ENCODE measurements at places on chromosomes 16 and 17. TPM values are rescaled to one million over a fixed set of nuclear protein-coding genes. Genes with fewer than 3 reads are reported as not detected.

DNA sequence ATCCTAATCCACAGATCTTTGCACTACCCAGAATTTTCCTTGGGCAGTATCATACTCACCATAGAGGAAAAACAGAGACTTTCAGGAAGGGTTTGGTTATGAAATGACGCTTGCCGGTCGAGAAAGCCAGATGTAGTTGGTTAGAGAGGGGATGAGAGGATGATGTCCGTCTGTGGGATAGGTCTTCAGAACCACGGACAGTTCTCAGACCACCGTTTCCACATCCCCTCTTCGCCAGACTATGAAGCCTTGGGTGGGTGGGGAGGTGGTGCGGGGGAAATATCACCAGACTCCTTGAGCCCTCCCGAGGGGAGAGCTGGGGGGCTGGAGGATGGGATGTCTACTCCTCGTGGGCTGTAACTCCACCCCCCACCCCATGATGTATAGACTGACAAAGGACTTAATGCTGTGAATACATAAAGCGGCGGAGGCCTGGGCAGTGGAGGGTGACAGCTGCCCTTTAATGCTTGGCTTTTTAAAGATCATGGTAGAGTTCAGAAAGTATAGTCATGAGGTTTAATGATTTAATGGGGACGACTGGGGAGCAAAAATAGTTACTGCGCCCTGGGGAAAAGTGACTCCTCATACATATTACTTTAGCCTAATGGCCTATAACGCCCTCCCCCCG is 96.6 kb downstream of the MRM1 start:
- DNase-seq, result no peak

DNA sequence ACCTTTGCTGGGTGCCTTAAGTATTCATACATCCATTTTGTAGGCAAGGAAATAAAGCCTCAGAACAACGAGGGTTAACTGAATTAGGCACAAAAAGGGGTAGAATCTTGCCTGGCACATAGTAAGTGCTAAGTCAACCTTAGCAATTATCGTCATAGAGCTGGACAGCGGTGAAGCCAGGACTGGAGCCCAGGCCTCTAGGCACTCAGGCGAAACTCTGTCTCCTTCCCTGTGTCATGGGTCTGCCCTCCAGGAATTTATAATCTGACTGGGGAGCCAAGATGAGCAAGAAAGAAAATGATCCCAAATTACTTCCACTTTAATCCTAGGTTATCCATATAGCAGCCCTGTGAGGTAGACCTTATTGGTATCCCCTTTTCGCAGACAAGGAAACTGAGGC is 61.4 kb downstream of the KATNIP start:
- no peak for DNase-seq

DNA sequence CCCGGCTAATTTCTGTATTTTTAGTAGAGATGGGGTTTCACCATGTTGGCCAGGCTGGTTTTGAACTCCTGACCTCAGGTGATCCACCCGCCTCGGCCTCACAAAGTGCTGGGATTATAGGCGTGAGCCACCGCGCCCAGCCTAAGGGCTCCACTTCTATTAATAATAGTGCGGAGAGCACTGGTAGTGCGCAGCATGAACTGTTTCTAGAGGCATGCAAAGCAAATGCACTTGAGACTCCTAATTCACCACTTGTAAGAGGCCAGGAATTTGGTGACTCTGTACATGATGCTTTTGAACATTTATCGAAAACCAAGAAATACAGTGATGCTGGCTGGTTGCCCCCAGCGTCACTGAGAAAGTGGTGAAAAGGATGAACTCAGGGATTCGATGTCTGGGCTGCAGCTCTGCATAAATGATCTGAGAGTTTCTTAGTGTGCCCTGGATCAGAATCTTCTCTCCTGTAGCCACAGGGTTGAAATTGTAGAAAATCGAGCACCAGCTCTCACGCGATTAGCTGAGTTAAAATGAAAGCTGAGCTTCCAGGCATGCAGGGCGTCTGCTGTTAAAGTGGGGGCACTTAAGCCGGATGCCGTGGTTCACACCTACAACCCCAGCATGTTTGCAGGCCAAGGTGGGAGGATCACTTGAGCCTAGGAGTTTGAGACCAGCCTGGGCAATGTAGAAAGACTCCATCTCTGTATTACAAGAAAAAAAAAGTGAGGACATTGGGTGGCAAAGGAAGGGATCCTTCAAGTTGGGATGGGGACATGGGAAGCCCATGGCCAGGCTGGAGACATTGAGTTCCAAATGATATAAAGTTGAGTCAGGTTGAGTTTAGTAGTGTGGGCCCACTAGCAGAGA is 4.8 kb downstream of the RNF213 start:
- DNase-seq, result no peak

- no peak for DNase-seq
These were observed 282.9 kb downstream of the RBFOX1 start for GRCh38 chr16:7615565-7615964.

DNA sequence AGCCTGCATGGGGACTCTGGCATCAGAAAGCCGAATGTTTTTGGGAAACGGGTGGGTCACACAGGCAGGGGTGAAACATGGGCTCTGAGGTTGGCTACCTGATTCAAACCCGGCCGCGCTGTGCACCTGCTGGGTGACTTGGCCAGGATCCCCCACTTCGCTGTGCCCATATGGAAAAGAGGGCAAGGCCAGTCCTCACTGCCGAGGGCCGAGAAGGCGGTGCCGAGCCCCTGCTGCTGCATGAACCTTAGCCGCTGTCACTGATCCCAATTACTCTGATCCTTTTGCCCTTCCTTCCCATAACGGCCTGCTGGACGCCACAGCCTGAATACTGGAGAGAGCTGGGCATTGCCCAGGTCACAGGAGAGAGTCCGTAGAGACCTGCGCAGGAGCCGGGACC is 17.7 kb downstream of the KDM8 start:
- DNase-seq, result no peak

GRCh38 chr17:73062726-73063125 is 29.8 kb downstream of the SLC39A11 start:
- no peak for DNase-seq

- no peak for DNase-seq
These were observed 2.6 kb upstream of the ANKFN1 start for GRCh38 chr17:56150649-56151048.

GRCh38 chr16:67454104-67454503 is 23.2 kb downstream of the HSD11B2 start:
- no peak for DNase-seq

GRCh38 chr16:70651524-70651923 is 5.2 kb downstream of the IL34 start:
- DNase-seq, result no peak

DNA sequence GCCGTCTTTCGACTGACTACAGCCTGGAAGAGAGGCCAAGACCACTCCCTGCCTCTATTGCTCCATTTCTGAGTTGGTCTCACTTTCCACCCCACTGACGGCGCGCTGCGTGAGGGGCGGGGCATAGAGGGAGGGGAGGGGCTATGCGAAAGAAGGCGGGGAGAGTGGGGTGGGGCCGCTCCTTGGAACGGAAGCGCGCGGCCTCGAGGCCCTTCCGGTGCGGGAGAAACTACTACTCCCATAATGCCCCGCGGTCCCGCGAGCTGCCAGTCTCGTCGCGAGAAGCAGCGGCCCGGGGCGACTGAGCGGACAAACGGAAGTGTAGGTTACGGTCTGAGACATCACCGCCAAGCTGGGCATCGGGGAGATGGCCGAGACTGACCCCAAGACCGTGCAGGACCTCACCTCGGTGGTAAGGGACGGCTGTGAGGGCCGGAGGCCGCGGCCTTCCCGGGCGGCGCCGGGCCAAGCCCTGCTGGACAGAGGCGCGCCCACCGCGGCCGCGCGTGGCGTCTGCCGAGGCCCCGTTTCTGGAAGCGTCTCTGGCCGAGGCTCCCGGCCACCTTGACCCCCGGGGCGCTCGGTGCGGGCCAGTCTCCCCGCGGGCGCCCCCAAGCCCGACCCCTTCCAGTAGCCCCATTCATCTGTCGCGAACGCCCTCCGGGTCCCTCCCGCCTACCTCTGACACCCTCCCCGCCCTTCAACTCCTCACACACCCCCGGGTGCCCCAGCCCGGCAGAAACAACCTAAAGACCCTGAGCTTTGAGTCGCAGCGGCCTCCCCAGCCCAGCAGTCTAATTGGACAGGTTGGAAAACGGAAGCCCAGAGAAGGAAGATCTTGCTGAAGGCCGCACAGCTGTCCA is at the start of gene HSBP1:
TSS of gene HSBP1 (plus strand) at position 269 of the 863 bp plus-strand sequence. CDS start at position 368, 99 bp downstream.
- peak; percentile 95 for DNase-seq

- no peak for DNase-seq
These were observed 572 bp downstream of the MPG start for GRCh38 chr16:78444-79150.

- no peak for DNase-seq
These were observed 159.5 kb downstream of the SHISA9 start for GRCh38 chr16:13060932-13061331.

DNA sequence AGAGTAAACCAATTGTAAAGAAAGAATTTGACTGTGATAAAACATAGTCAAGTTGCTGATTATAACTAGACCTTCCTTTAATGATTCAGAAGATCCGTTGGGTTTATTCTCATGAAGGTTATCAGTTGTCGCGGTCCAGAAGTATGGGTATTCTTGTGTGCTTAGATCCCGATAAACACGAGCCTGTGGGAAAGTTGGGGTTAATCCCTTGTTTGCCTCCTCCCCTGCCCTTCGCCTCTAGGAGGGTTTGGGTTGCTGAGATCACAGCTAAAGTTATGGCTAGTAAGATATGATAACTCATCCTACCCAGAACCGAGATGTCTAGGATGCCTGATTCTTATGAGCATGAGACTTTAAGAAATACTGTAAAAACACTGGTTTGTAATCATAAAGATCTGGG is 66.8 kb downstream of the GPRC5B start:
- DNase-seq, result no peak

- no peak for DNase-seq
These were observed 26.9 kb upstream of the HLF start for GRCh38 chr17:55237841-55238178.

GRCh38 chr17:37220607-37220953 is 155.2 kb upstream of the C17orf78 start:
- no peak for DNase-seq

GRCh38 chr17:77036841-77037381 is 103.9 kb upstream of the SEC14L1 start:
- DNase-seq, result no peak

DNA sequence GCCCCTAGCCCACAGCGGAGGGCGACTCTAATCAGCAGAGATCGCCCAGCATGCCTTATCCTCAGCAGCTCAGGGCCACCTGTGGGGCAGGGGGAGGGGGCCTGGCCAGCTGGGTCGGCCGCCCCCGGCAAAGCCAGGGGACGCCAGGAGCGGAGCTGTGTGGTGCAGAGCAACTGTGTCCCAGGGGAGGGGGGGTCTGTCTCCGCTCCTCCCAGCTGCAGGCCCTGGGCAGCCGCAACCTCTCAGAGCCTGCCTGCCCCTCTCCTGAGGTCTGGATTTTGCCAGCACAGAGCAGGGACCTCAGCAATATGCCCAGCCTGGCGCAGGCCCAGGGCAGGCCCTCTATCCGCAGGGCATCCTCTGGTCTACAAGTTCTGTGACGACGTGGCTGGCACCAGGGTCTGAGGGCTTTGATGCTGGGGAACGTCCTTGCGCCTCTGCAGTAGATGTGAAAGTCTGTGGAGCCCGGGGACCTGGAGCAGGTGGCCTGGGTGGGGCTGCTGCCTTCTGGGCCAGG is 36.5 kb upstream of the SLC38A10 start:
- DNase-seq, result no peak

GRCh38 chr17:49939318-49939717 is 29.7 kb upstream of the DLX4 start:
- DNase-seq, result no peak

GRCh38 chr16:11390573-11391495 is 45.6 kb downstream of the RMI2 start:
- no peak for DNase-seq

- DNase-seq, result no peak
These were observed 671 bp upstream of the EDC4 start for GRCh38 chr16:67872131-67872630.

- DNase-seq, result no peak
These were observed 14.8 kb downstream of the PLD6 start for GRCh38 chr17:17191346-17191792.

DNA sequence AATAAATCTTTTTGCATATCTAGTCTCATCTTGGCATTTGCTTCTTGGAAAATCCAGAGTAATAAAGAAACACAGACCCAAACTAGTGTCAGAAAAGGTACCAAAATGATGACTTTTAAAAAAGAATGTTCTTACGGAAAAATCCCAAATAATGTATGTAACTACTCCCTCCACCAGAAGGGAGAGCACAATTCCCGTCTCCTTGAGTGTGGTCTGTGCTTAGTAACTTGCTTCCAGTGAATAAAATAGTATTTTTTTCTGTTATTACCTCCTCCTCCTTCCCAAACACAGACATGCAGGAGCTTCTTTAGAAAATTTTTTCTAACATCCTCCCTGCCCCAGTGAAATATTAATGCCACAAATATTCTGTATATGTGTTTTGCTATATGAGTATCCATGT is 358.1 kb downstream of the ZFHX3 start:
- DNase-seq, result no peak

DNA sequence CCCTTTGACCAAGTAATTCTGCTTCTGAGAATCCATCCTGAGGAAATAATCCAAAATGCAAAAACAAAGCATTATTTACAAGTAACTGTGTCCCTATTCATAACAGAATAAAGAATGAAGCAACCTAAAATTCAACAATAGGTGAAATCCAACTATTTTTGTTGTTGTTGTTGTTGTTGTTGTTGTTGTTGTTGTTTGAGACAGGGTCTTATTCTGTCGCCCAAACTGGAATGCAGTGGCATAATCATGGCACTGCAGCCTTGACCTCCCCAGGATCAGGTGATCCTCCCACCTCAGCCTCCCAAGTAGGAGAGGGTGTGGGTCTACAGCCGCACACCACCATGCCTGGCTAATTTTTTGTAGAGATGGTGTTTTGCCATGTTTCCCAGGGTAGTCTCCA is 75.9 kb upstream of the MTMR4 start:
- no peak for DNase-seq

DNA sequence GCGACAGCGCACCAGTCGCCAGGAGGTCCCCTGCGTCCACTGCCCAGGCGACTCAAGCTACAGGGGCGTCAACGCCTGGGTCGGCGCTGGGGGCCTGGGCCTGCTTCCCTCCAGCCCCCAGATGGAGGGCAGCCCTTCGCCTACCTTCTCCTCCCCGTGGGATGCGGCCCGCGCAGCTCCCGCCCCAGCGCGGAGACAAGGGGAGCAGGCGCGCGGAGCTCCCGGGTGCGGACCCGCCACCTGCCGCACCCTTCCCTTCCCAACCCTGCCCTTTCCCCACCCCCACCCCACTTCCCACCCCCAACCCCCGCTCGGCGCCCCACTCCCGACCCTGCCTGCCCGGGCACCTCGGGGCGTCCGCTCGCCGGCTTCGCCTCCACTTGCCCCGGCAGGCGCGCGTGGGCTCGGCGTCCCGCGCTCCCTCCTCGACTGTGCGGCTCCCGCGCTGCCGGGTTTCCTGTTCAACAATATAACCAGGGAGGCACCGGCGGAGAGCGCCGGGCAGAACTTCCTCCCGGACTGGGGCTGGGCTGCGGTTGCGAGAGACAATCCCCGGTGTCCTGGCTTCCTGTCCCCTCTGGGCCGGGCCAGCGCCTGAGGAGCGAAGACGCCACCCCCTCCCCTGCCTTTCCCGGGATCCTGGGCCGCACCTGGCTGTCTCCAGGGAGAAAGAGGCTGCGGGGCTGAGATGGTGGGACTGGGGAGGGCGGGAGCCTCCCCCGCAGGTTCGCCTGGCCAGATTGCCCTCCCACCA is at the start of gene ARHGAP27:
TSS of gene ARHGAP27 (minus strand) at position 466 of the 754 bp plus-strand sequence. CDS start 2,591 bp downstream, outside the sequence.
- peak; percentile 77 for DNase-seq

Gene AOC2
- total RNA-seq, result 3.6 TPM

Gene SGCA
- total RNA-seq, result 16.9 TPM

Gene NPIPA7
- total RNA-seq, result 15.3 TPM

Gene SP6
- 9.2 TPM for total RNA-seq

Gene DHX38
- total RNA-seq, result 50.1 TPM

Gene ZSCAN10
- total RNA-seq, result not detected

Gene SLC47A2
- total RNA-seq, result not detected

Gene CDH1
- total RNA-seq, result 428 TPM

Measured in ureter (tissue), 1 donor.